ENCODE measurements at places on chromosomes 2 and 18.

DNA sequence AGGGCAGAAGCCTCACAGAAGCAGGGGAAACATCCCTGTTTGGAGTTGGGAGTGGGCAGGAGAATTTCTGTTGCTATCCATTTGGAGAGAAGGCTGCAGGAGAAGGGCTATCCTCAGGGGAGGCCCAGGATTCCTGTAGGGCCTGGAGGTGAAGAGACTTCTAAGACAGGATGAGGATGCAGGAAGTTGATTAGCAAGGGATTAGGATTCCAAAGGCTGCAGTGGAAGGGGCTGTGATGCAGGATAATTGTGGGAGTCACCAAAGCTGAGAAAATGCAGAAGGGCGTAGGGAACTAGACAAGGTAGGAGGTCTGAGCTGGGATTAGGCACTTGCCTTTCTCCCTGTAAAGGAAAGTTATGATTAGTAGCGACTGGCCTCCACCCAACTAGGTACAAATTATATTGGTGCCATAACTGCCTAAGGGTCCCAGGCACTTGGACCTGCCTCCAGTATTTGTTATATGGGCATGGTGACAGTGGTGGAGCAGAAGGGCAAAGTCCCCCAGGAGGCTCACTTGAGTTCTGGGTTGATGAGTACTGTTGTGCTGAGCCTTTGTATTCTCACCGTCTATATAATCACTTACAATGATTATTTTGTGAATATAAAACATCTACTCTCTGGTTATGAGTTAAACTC is 96.4 kb upstream of the MSTN start:
- ATAC-seq, result no peak

- ATAC-seq, result peak; percentile 28
Measured at GRCh38 chr2:210577263-210578071, 21.1 kb downstream of the CPS1 start.

DNA sequence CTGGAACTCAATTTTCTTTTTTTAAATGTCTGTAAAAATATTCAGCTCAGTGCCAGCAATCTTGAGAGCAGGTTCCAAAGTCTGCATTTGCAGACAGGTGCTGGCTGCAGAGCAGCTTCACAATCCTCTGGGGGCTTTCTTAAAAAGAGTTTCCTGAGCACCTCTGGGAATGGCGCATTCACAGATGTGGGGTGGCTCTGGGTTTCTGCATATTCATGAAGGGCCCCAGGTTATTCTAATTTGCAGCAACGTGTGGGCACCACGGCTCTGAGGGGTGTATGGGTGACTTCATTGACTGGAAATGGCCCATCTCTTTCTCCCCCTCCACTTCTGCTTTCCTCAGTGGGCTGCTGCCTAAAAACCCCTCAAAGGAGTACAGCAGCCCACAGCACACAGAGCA is 225.0 kb upstream of the APCDD1 start:
- no peak for ATAC-seq

GRCh38 chr2:53568469-53568868 is 199.1 kb upstream of the CHAC2 start:
- ATAC-seq, result no peak

DNA sequence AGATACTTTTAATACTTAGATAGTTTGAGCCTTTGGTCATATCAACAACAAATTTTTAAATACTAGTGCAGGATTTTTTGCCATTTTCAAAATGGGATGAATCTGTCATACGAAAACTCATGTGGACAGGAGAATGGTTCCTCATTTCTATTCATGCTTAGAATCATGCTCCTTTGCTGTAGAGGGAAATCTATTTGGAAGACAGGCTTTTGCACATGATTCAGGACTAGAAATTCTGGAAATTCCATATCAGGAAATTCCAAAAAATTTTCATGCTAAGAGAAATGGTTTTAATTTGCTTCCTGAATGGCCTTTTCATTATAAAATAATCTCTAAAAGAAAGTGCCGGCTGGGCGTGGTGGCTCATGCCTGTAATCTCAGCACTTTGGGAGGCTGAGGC is 39.3 kb downstream of the MOGAT1 start:
- no peak for ATAC-seq

DNA sequence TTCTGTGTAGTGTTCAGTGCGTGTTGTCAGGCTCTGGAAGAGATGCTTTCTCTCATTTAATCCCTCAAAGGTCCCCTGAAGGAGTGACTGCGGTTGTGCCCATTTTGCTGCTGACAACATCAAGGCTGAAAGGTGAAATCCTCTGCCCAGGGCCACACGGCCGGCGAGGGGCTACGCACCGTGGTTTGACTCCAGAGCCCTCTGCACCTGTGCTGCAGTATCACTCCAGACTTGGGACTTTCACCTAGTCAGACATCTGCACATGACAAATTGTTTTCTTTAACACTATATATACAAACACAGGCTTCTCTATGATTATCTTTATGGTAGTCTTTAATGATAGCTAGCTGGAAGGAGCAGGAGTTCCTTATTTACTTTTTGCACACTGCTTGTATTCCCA is 90.2 kb downstream of the ARMC9 start:
- no peak for ATAC-seq

DNA sequence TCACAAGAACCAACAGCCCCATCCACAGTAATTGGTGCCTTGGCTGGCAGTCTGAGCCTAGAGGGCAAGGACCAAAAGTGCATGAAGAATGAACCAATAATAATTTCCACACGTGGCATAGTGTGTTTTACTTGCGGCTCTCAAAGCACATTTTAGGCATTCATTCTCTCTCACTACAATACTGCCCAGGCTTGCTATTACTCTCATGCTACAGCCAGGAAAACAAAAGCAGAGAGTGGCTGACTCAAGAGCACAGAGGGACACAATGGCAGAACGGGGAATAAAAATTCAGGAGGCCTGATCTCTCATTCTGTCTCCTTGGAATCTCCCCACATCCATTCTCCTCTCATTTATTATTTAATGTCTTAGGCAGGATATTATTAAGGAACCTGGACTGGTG is 57.0 kb upstream of the NOL4 start:
- no peak for ATAC-seq

- peak; percentile 44 for ATAC-seq
Measured at GRCh38 chr2:96538487-96539214, 2.1 kb downstream of the ARID5A start.

DNA sequence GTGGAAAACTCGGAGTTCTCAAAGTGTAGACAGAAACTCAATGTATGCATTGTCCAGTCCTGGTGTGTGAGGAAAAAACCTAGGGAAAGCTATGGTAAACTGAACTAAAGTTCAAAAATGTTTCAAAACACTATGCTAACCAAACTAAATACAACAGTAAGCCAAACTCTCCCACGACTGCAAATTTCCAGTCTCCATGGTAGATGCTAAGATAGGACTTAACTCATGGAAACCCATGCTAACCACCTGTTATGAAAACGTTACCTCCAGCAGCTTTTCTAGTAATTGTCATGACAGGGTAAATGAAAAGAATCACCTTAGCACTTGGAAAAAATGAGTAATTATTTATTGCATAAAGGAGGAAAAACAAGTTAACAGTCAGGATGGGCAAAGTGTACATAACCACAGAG is 135.7 kb upstream of the EPC2 start:
- ATAC-seq, result no peak

GRCh38 chr18:30676053-30676480 is 366.5 kb downstream of the DSC3 start:
- ATAC-seq, result no peak

DNA sequence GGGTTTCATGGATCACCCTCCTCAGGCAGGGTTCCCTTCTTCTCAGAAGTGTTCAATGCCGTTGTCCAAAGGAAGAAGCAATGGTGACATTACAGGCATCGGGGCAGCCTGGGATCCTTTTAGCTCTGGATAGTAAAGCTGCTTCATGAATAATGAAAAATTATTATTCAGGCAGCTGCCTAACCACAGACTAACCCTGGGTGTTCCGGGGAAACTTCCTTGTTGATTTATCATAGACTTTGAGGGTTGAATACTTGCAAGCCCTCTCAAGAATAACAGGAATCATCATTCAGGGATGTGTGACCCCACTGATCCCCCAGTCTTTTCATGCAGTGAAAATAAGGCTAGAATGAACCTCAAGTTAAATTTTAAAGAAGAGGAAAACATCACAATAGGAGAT is 419.4 kb downstream of the MEIS1 start:
- no peak for ATAC-seq

DNA sequence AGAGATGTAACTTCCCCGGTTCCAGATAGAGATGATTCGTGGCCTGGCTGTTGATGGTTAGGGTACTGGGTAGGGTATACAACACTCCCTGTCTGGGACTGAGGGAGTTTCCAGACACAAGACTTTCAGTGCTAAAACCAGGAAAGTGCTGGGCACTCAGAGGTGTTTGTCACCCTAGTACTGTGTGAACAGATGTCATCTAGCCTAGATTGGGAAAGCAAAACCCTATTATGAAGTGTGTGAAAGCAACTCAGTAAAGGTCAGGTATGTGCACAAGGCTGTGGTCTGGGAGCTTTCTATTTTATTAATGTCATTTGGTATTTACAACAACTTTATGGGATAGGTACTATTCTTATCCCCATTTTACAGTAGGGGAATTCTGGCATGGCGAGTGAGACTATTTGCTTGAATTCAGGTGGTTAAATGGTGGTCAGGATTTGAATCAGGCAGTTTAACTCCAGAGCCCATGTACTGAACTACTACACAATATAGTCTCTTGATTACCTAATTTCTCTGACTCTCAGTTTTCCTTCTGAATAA is 2.6 kb downstream of the BZW1 start:
- peak; percentile 11 for ATAC-seq

GRCh38 chr18:65907281-65907680 is 156.5 kb downstream of the CDH7 start:
- ATAC-seq, result no peak

GRCh38 chr2:607172-607571 is 70.0 kb downstream of the TMEM18 start:
- no peak for ATAC-seq

DNA sequence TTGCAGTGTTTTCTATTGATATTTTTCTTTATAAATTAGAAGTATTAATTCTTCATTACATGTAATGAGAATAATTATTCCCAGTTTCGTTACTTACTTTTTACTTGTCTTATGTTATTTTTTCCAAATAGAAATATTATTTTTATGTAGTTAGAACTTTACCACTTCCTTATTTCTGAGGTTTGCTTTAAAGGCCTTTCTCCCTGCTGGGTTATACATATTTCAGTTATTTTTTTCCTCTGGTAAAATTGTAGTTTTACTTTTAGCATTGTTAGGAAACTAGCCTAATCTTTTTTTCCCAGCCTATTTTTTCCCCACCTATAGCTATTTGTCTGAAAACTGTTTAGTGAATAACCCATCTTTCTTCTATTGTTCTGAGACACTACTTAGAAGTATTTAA is 17.1 kb downstream of the RNF144A start:
- ATAC-seq, result no peak
